Stimulated activated CD8-positive, alpha-beta memory T cell treated with anti-CD3 and anti-CD28 coated beads, Interleukin-4, amount 100 ng/mL, for 1 hour (primary cell): ENCODE measurements at places on chromosomes 4 and X.

GRCh38 chr4:108314900-108315589 lies 146.3 kb upstream of the LEF1 start:
- DNase-seq: no peak

DNA sequence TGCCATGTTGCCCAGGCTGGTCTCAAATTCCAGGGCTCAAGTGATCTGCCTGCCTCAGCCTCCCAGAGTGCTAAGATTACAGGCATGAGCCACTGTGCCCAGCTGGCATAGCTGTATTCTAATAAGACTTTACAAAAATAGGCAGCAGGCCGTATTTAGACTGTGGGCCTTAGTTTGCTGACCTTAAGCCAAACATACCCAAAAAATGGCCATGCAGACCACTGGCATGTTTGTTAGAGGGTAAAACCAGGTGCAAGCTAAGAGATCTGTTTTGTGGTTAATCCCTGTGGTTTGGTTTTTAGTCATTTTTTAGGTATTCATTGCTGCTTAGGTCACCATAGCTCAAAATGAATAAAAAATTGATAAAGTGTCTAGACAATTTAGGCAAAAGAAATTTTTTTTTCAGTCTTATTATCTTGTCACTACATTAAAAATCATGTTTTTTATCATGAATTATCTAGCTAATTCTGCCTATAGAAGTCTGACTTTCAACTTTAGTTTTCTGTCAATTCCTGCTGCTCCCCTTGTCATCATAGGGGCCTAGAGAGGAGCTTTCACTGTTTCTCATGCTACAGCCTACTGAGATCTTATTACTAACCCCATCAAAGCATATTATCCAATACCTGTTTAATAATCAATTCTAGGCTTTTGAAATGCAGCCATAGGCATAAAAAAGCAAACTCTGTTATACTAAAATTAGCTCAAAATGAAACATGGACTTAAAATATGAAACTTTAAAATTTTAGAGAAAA lies 7.5 kb upstream of the SPINK2 start:
- DNase-seq: no peak

GRCh38 chrX:69148946-69149345 lies 16.3 kb downstream of the PJA1 start:
- DNase-seq: no peak

- DNase-seq: no peak
Measured at GRCh38 chrX:149513825-149514428, 8.8 kb upstream of the IDS start.

GRCh38 chrX:136659174-136659573 lies 11.2 kb downstream of the CD40LG start:
- DNase-seq: no peak

DNA sequence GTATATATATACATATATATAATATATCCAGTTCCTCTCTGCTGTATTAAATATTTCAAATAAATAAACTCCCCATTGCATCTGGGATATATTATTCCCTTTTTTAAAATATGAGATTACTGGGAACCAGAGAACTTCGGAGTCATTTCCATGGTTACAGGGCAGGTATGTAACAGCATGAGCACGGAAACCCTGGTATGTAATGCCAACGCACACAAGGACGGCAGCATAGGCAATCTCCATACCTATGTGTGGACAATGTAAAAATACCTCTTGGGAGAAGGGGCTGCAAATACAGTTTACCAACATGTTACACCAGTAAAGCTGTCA lies 62.8 kb downstream of the NUDT10 start:
- DNase-seq: no peak

DNA sequence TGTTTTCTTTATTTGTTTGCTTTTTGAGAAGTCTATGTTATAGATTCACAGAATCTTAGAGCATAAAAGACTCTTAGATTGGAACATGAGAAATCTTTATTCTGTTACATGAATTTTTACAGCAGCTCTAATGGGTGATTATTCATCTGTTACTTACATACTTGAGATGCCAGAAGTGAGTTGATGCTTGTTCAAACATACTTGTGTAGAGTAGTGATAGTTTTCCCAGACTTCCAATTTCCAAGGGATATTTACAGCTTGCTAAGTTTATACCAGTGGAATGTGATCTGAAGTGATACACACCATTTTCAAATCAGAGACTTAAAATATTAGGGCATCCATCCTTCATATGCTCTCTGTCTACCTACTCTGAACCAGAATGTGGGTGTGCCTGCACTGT lies 252.9 kb upstream of the SMIM31 start:
- no peak for DNase-seq

DNA sequence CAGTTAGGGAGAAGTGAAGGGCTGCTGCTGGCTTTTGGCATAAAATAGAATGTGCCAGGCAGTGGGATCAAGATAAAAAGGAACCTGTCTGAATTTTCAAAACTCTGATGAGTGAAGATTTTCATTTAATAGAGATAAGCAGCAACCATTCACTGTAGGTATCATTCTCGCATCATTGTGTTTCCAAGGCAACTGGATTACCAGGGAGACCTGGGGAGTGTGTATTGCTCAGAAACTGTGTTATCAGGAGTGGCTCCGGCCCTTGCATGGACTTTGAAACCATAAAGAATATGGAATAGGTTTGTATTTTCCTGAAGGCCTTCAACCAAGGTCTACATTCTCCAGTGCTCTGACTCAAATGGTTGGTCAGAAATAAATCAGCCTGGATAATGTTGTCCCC lies 23.3 kb upstream of the MAGEA4 start:
- DNase-seq: no peak

DNA sequence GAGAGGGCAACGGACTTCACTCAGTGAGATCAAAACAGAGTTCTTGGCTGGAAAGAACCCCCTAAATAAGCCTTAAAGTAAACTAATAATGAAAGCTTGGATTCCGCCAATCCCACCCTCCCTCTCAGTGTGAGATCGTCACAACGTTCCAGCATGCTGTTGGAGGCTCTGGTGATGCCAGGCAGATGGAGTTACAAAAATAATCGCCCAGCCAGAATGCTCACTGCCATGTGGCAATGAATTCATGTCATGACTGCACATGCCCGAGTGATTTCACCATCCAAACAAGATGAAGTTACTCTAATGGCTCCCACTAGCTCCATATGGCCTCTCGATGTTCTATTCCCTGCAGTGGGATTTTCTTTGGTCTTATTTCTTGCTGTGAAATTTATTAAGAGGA lies 248.0 kb downstream of the SPATA18 start:
- DNase-seq: no peak

DNA sequence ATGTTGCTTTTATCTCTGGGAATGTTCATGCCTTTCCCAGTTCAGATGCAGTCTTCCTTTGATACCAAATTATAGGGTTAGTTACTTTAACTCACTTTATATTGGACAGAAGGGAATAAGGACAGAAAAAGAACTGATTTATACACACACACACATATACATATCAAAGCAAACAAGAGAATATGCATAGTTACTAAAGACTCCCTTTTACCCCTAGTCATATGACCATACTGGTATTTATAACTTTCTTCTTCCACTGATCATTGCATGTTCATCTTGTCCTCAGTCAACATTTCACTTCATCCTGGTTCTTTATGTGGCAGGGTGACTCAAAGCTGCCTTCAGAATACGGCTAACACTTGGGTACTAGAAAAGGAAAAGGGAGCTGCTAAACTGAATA lies 120.4 kb downstream of the PARM1 start:
- no peak for DNase-seq

DNA sequence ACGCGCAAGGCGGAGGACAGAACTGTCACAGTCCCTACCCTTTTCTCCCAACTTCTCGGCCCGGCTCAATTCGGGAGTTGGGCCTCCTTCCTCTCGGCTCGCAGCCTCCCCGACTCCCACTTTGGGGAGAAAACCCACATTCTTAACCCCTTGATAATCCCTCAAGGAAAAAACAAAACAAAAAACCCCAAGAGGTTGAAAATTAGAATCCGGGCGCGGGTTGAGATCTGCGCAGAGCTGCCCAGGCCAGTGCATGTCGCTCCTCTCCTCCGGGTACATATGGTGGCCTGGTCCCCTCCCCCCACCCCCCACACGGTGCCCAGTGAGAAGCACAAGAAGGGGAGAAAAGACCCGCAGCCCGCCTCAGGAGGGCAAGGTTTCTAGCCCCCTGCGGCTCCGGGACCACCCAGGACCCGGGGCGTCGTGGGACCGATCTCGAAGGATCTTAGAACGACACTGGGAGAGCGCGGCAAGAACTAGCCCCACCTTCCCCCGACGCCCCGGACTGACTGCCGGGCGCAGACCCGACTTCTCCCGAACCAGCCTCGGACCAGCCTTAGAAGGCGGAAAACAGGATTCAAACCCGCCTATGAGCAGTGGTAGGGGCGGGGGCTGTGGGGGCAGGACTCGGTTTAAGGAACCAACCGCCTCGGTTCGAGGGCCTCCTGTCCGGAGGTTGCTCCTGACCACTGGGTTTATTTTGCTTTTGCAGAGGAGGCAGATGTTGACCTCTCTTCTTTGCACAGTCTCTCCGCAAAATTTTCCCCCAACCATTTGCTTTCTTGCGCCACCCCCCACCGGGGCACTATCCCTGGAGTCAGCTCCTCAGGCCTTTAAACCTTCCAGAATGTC lies 2.5 kb upstream of the PDGFRA start:
- DNase-seq: no peak

DNA sequence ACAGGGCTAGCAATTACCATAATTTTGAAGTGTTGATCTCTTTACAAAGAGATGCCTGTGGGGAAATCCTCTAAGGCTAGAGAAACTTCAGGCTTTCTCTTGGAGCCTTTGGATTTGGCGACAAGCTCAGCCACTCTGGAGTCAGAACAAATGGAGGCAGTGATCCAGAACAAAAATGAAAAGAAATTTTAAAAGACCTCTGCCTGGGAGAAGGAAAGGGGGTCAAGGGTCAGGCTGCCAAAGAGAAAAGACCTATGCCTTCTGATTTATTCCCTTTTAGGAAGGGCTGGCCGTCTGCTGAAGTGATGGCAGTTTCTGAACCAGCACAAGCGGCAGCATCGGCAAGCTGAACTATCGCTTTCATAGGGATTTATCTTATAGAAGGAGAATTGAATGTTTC lies 140.8 kb upstream of the SFRP2 start:
- no peak for DNase-seq

GRCh38 chr4:119797238-119797894 lies 168.8 kb upstream of the PDE5A start:
- DNase-seq: no peak

DNA sequence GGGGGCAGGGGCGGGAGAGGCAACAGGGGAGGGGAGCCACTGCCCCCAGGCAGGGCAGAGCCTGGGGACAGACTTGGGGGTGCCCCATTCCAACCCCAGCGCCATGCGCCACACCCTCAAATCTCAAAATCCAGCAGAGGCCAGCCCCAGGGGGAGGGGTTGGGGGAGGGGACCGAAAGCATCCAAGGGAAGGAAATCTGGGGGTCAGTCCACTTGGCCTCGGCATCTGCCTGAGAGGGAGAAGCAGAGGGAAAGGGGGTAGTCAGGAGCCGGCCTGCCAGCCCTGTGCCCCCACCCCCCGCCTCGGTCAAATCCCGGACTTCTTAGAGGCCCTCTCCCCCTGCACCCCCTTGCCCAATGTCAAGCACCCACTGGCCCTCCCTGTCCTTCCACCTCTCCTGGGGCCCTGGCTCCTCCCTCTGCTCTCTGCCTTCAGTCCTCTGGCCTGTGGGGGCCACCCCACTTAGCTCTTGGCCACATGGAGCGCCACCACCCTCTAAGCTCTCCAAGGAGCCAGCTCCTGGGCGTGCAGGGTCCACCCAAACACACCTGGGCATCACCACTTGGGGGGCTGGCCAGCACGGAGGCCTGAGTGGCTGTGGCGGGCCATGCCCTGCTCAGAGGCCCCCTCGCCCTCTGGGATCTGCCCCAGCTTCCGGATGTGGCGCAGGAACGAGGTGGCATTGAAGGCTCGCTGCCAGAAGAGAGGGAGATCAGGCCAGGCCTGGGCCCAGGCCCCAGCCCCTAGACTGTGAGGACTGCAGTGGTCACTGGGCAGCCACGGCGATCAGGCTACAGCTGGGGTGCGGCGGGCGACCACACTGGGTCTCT lies 3.5 kb downstream of the PNCK start:
- no peak for DNase-seq

- no peak for DNase-seq
Measured at GRCh38 chr4:36747277-36748129, 466.1 kb downstream of the DTHD1 start.

- no peak for DNase-seq
Measured at GRCh38 chr4:183658362-183659028, 490 bp downstream of the RWDD4 start.

- DNase-seq: no peak
Measured at GRCh38 chrX:41781500-41781899, 57.5 kb downstream of the GPR82 start.

- DNase-seq: no peak
Measured at GRCh38 chr4:48315728-48316630, 25.4 kb upstream of the SLAIN2 start.

DNA sequence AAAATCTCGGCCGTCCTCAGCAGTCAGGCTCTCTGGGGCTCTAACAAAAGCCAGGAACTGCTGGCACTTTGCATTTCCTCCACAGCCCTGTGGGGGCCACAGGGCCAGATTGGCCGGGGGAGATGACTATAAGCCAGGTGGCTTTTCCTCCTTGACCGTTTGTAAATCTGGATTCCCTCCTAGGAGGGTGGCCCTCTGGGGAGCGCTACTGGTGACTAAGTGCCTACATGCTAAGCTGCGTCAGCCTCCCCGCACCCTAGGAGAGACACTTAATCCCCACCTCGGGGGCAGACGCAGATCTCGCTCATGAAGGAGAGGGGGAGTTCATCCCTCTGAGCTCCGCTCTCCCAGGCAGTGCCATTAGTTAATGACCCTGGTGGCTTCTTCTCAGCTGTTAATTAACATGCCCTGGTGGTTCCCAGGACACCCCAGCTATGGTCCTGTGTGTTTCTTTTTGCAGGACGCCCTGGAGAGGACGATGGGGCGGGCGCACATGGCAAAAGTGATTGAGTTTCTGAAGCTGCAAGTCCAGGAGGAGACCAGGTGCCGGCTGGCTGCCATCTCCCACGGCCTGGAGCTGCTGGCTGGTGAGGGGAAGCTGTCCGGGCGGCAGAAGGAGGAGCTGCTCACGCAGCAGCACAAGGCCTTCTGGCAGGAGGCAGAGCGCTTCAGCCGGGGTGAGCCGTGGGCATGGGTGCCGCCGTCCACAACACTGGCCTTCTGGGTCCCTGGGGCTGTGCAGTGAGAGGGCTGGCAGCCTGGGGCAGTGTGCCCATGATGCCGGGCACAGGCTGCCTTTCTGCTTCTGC lies 41.6 kb downstream of the EVC start:
- no peak for DNase-seq

GRCh38 chr4:139905489-139905888 lies 239.9 kb downstream of the MGST2 start:
- no peak for DNase-seq

DNA sequence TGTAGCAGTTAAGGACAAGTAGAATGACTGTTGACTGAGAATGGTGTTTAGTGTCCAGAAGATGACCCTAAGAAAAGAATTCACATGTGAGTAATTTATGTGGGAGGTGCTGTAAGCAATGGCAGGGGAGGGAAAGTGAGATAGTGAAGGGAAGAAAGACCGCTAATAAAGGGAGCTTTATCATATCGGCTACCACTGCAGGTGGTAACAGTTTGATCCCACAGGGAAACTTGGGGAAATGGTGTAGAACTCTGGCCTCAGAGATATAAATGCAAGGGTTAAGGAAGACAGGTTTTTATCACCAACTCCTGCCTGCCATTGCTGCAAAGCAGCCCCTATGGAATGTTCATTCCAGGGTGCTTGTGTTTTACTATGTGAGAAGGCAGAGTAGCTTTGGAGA lies 489.6 kb downstream of the STPG2 start:
- no peak for DNase-seq
